Activated CD4-positive, alpha-beta T cell treated with anti-CD3 and anti-CD28 coated beads, Interleukin-2, Interleukin-6, amounts not matched to agents 100 ng/mL and 50 ng/mL, durations not matched to agents 16 hours and 8 hours (primary cell): ENCODE measurements at places on chromosomes 4 and X.
A peak's percentile ranks its signal among the peaks of the same experiment; 100 is the strongest.

GRCh38 chr4:56310401-56311125 lies 76.7 kb downstream of the AASDH start:
- no peak for DNase-seq

- DNase-seq: no peak
Observed at GRCh38 chrX:108271397-108271787, 166.8 kb downstream of the COL4A6 start.

DNA sequence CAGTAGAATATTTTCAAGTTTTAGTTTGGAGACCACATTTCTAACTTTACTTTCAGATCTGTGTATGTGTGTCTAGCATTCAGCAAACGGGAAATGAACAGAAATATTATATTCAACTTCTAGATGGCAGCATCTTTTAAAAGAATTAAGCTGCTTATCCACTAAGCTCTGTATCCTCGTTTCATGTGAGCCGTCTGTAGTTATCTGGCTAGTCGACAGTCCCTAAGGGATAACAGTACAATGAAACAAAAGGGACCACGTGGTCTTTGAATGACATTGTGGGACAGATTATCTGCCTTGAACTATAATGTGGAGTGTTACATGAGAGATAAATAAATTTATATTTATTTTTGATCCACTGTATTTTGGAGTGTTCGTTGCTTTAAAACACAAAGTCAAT lies 35.8 kb upstream of the PRSS12 start:
- no peak for DNase-seq

DNA sequence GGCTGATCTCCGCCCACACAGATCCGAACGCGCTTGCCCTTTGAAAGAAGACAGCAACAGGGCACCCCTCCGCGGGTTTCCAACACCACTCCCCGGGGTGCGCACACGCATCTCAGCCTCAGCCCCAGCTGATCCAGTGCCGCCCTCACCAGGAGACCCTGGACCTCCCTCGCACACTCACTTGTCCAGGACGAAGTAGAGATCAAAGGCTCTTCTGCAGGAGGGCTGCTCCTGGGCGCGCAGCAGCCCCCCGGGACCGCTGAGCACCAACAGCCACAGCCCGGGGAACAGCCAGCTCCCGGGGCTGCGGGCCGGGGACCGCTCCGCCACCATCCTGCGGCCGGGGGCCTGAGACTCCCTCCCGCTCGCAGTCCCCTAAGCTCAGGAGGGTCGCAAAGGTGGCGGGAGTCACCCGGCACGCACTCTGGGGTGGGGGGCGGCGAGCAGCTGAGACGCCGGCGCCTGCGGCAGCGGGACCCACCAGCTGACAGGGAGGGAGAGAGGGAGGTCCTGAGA lies 743 bp downstream of the ANTXR2 start:
- peak; percentile 71 for DNase-seq

- no peak for DNase-seq
Observed at GRCh38 chrX:118862091-118862490, 38.5 kb downstream of the ZCCHC12 start.

GRCh38 chr4:53477038-53477565 lies 99.7 kb downstream of the FIP1L1 start:
- no peak for DNase-seq

- DNase-seq: no peak
Observed at GRCh38 chr4:5378002-5378401, 326.7 kb downstream of the STK32B start.

DNA sequence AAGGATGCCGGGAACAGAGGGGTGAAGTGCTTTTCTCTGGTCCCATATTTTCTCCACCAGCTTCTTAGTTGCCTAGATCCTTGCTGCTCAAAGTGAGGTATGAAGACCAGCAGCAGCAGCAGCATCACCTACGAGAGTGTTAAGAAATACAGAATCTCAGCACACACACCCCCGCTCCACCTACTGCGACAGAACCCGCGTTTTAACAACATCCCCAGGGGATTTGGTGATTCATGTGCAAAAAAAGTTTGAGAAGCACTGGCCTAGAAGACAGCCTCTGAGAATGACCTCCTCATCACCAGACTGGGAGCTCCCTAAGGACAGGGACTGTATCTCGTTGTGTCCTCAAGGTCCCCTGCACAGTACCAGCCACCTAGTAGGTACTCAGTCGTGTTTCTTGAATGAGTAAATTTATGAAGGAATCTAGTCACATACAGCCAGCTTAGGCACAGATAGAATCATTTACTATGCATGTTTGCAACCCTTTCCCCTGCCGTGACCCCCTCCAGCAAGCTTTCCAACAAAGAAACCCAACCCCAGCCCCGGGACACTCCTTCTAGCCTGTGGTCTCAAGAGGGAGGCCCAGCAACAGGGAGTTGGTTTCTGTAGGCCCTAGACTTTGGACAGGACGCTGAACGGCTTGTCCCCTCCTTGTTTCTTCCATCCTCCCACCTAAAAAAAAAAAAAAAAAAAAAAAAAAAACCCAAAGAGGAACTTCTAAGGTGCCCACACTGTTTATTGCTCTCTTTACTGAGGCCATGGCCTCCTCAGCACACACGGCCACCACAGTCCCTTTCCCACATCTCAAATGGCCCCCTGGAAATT lies 21.5 kb downstream of the RTL5 start:
- DNase-seq: no peak

DNA sequence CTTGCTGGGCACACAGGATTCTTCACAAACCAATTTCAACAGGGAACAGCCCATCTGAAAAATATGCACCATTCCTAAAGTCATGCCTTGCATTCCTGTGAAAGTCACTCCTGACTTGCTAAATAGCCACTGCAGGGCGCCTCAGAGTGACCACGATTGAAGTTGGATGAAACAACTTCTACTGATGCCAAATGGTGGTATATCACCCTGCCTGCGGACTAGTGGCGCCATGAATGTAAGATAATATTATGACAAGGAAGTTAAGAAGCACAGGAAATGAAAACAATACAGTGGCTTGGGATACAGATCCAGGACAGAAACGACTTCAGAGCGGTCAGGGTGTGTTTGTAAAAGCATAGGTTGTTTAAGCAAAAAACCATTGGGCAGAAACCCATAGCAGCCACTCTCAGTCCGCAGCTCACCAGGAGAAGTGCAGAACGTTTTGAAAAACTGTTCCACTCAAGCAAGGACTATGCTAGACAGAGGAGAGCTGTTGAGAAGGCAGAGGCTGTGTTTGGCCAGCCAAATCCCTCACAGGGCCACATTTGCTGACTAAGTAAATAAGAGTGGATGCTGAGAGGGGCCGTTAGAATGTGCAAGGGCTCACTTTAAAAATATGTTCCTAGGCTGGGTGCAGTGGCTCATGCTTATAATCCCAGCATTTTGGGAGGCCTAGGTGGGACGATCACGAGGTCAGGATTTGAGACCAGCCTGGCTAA lies 250.4 kb downstream of the PTTG2 start:
- no peak for DNase-seq

DNA sequence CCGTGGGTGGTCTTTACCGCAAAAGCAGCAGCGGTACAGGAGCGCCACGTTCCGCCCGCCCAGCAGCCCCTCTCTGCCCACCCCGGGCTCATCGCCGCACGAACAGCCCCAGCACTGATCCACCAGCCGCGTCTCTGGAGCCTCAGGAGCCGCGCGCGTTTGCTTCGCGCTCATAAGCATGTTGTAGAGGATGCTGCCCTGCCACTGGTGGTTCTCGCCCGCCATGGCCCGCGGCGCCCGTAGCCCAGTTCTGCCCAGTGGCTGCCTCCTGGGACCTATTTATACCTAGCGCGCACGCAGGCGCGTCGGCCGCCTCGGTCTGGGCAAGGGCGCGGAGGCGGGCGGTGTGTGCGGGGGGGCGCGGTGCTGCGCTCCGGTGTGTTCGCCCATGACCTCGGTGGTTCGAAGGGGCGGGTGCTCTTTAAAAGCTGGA lies at the start of gene NR0B1:
TSS of gene NR0B1 (minus strand) at position 252 of the 433 bp plus-strand sequence. CDS start at position 225, 27 bp downstream.
- no peak for DNase-seq

DNA sequence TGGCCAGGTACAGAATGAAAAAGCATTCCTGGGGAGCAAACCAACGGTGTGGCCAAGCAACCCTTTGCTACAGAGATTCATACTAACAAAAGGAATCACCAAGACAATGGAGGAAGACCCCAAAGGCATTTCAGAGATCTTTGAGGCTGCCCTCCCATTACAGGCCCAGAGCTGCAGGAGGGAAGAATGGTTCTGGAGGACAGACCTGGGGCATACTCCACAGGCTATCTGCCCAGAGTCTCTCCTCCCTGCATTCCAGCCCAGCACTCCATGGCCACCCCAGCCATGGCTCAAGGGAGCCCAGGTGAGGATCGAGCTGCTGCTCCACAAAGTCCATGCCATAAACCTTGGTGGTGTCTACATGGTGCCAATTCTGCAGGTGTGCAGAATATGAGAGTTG lies 81.9 kb downstream of the ATP11C start:
- DNase-seq: no peak

GRCh38 chr4:93788712-93789111 lies 39.8 kb upstream of the ATOH1 start:
- no peak for DNase-seq

DNA sequence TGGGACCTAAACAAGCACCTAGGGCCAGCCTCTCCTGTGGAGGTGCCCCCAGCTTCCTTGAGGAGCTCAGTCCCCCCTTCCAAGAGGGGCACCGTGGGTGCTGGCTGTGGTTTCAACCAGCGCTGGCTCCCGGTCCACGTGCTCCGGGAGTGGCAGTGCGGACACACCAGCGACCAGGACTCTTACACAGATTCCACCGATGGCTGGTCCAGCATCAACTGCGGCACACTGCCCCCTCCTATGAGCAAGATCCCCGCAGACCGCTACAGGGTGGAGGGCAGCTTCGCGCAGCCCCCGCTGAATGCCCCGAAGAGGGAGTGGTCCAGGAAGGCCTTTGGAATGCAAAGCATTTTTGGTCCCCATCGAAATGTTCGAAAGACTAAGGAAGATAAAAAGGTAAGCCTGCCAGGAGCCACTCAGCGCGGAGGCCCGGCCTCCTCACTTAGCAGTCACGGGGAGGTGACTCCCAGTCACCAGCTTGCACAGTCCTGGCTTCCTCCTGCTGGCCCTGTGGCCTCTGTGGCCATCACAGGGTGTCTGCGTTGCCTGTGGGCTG lies 24.9 kb downstream of the RGS12 start:
- no peak for DNase-seq

DNA sequence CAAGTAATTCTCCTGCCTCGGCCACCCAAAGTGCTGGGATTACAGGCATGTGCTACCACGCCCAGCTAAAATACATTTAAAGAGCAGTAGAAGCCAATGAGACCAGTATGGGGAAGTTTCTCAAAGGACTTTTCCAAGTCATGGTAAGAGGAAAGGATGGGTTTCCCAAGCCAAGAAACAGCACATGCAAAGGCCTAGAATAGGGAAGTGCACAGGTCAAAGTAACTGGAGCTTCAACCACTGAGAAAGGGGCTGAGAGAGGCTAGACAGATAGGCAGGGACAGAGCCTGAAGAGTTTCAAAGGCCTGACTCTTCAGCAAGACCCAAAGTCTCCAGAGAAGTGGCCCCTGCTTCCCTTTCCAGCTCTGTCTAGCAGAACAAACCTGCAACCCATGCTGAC lies 162.1 kb downstream of the CORIN start:
- DNase-seq: no peak

GRCh38 chr4:166043801-166044200 lies 170.8 kb downstream of the TLL1 start:
- no peak for DNase-seq

GRCh38 chrX:11438767-11439166 lies 145.6 kb downstream of the AMELX start:
- no peak for DNase-seq

DNA sequence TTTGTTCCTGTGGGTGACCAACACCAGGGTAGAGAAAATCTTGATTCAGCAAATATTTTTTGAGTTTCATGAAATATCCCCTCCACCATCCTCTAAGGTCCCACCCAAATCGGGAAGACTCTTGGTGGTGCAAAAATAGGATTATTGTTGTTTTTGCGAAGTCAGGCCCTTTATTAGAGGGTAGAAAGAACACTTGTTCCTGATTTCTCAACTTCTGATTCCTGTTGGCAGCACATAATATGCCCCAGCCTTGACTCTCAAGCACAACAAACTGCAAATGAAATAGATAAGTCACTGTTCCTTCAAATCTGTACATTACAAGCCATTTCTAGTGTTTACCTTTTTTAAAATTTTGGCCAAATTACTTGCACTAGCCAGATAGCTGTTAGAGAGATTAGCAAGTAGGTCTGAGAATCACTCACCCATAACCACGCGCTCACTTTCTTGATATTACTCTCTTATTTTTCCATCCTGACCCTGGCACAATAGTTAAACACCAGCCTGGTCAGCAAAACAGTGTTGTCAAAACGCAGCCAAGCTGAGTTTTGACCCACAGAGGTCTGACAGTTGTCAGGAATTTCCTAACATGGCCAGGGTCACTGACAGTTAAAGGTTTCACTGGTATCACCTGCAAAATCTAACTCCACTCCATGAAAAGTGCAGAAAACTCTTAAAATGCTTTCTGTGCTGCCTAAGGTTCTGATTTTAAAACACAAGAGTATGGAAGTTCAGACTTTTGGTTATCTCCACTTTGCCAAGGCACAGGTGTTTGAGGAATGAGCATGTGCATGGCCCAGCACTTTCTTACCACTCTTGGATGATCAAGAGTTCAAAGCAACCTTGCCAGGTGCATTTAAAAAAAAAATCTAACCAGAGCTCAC lies 69.8 kb downstream of the RBM47 start:
- DNase-seq: peak; percentile 53

DNA sequence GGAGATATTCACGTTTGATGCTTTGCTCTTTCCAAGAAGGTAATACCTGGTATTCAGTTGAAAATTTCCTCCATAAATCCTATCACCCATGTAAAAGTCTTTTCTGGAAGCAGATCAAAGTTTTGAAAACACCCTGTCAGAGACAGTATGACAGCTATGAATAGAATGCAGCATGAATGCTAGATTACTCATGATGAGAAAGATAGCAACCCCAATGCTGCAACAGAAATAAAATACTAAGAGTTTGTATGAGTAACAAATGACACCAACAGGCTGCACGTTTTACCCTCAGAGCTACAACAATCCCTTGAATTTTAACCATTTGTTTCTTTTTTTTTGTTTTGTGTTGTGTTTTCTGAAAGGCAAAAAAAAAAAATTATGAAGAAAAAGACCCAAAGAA lies 108.6 kb downstream of the ARHGAP6 start:
- no peak for DNase-seq

DNA sequence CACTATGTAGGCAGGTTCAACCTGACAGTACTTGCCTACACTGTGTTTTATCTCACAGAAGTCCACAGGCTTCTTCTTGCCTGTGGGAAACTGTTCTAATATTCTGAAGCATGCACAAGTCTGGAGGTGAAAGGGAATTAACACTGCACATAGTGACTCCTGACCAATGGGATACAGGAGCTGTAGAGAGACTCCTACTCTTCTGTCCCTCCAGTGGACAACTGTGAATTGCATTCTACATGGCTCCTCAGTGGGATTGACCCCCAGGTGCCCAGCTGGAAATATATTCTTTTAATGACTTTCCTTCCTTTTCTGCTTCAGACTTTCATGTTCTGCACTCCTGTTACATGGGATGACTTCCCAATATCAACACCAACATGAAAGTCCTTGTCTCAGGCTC lies 8.2 kb upstream of the YIPF6 start:
- no peak for DNase-seq

GRCh38 chr4:21757248-21757647 lies 191.3 kb downstream of the KCNIP4 start:
- DNase-seq: no peak

- DNase-seq: no peak
Observed at GRCh38 chr4:24471486-24472160, 112.7 kb downstream of the DHX15 start.

- no peak for DNase-seq
Observed at GRCh38 chrX:111641969-111642368, 39.0 kb upstream of the ALG13 start.
